ENCODE measurements at places on chromosomes 3 and 15.

- DNase-seq: no peak
Observed at GRCh38 chr3:106006001-106006400, 137.2 kb upstream of the CBLB start.

- no peak for DNase-seq
Observed at GRCh38 chr3:139307072-139307491, 36.7 kb upstream of the MRPS22 start.

- DNase-seq: no peak
Observed at GRCh38 chr15:51494411-51495314, 127.9 kb downstream of the DMXL2 start.

- no peak for DNase-seq
Observed at GRCh38 chr15:80854104-80854503, 74.9 kb downstream of the CEMIP start.

- DNase-seq: no peak
Observed at GRCh38 chr3:133676336-133677118, 14.8 kb upstream of the TOPBP1 start.

GRCh38 chr15:52417957-52418356, 110.7 kb downstream of the MYO5A start:
- no peak for DNase-seq

DNA sequence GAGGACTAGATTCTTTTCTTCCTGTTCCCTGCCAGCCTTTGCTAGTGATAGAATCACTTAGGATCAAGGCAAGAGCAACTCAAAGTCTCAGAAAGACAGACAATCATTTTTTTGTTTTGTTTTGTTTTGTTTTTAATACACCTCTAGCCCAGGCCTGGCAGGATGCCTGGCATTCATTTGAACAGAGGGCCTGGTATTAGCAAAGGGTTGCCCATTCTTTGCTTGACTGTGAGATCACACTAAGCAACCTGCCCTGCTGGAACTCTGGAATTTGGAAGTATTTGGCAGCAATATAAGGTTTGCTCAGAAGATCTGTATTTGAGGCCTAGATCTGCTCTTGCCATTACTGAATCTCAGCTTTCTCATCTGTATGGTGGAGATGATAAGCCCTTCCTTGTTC, 21.8 kb upstream of the ATP13A5 start:
- DNase-seq: no peak

DNA sequence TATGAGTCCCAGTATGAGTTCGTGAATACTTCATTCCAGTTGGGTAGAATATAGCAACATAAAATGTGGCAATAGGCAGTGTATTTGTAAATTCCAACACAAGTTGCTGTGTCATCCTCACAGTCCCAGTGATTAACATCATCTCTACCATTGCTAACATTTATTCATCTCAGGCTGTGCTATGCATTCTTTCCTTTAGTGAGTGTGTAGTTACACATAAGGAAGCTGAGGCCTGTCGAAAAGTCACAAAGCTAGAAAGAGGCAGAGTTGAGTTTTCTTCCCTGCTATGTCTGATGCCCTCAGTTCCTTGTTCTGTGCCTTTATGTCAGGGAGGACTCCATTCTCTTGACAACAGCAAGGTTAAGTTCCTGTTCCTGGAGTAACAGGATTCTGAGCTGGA, 96.4 kb downstream of the FNDC3B start:
- no peak for DNase-seq

All from effector memory CD8-positive, alpha-beta T cell (primary cell).